T-helper 17 cell (primary cell): ENCODE measurements at places on chromosomes 4 and X.

DNA sequence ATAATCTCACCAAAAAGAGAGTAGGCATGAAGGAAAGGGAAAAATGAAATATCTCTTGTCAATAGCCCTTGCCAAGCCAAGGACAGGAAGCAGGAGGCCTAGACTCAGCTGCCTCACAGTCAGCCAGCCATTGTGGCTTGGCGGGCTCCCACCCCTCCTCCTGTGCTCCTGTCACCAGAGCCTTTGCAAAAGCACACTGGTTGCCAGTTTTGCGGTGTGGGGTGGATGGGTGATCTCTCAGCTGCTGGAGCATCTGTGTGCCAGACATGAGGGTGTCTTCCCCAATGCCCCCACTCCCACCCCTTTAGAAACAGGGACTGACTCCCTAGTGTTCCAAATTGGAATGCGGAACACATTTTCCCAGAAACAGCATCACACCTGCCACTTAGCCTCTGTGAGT is 26.1 kb downstream of the ARHGEF6 start:
- peaks cover 29% of the 10 kb centered on the region for H3K4me1 ChIP-seq
- H3K27me3 ChIP-seq = no peaks in the 10 kb centered on the region
- H3K4me3 ChIP-seq = no peak overlapping the region
- H3K27ac ChIP-seq = no peak overlapping the region

DNA sequence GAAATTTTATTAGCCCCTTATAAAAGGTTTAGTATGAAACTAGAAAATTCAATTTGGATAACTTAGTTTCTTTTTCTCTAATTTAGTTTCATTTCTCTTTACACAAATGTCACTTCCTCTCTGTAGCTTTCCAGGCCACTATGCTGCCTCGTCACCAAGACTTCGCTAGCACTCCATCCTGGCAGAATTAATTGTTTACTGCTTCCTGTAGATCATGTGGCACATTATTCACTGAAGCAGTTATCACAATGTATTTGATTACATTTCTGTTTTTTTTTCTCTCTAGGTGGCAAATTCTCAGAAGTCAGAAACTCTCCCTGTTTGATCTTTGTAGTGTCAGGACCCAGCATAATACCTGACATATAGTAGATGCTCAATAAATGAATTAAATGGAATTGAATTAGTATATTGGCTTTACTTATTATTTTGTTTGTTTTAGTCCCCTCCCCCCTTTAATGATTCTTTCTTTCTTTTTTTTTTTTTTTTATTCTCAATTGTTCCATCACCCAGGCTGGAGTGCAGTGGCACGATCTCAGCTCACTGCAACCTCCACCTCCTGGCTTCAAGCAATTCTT is 9.3 kb upstream of the SAT1 start:
- DNase-seq = no peak
- peak overlapping the region; percentile 95 for H3K27ac ChIP-seq
- H3K4me3 ChIP-seq = peak overlapping the region; percentile 39
- no peaks in the 10 kb centered on the region for H3K36me3 ChIP-seq

DNA sequence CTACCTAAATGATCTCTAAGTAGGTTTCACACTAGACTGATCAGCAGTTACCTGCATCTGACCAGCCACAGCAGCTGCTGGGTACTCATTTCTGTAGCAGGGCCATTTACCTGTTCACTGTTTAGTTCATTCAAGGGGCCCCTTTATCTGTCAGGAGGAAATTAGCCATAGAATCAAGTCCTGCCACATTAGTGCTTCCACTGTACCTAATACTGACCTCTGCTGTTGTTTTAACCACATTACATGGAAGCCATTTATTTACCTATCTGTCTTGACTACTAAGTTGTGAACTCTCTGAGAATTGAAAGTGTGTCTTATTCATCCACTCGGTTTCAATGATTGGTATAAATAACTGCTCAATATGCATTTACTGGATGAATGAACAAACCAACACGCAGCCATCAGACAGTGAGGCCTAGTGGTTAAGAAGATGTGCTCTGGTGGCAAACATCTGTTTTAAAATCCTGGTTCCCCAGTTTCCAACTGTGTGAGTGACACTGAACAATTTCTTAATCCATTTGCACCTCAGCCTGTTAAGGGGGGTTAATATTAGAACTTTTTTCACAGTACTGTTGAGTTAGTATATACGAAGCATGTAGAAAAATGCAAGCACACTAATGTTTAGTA is 30.0 kb upstream of the ANXA5 start:
- peaks cover 9% of the 10 kb centered on the region for H3K27me3 ChIP-seq
- no peaks in the 10 kb centered on the region for H3K36me3 ChIP-seq
- H3K4me3 ChIP-seq = no peak overlapping the region
- peaks cover 2% of the 10 kb centered on the region for H3K4me1 ChIP-seq

DNA sequence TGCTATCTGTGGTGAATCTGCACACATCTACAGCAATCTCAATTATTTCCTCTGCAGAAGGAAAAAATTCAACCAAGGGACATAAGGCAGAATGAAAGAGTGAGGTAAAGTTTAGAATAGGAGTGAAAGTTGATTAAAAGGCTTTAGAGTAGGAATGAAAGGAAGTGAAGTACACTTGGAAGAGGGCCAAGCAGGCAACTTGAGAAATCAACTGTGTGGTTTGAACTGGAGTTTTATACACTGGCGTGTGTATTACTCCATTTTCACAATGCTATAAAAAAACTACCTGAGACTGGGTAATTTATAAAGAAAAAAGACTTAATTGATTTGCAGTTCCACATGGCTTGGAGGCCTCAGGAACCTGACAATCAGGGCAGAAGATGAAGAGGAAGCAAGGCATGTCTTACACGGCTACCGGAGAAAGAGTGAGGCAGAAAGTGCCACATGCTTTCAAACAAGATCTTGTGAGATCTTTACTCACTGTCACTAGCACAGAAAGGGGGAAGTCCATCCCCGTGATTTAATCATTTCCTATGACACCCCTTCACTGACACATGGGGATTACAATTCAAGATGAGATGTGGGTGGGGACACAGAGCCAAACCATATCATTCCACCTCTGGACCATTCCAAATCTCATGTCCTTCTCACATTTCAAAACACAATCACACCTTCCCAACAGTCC is 234.8 kb downstream of the IL15 start:
- no peak overlapping the region for H3K27ac ChIP-seq
- H3K36me3 ChIP-seq = peaks cover 3% of the 10 kb centered on the region
- H3K4me1 ChIP-seq = no peaks in the 10 kb centered on the region
- no peak for DNase-seq
- peaks cover 8% of the 10 kb centered on the region for H3K27me3 ChIP-seq

DNA sequence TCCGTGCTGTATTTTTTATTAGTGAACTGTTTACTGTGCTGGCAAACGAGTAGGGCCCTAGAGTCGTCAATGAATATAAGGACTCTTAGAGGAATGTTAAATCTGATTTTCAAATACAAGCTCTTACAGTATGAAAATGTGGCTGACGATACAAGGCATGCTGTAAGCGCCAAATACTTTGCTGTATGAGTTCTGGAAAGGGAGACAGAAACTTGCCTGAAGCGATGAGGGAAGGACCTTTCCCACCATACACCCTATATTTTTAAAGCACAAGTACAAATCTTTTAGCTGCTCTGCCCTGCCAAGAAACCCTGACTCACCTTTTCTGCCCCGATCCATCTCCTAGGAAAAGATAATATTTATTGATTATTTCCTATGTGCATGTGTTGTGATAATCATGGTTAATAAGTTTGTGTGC is 15.7 kb upstream of the RUFY3 start:
- H3K4me1 ChIP-seq = peaks cover 20% of the 10 kb centered on the region
- no peak for DNase-seq
- no peaks in the 10 kb centered on the region for H3K36me3 ChIP-seq
- peak overlapping the region; percentile 94 for H3K27ac ChIP-seq

GRCh38 chr4:53055716-53056403 is 193.7 kb downstream of the RASL11B start:
- no peaks in the 10 kb centered on the region for H3K36me3 ChIP-seq
- DNase-seq = no peak
- H3K27ac ChIP-seq = no peak overlapping the region
- peaks cover under 1% of the 10 kb centered on the region for H3K4me1 ChIP-seq
- H3K27me3 ChIP-seq = no peaks in the 10 kb centered on the region

- no peak for DNase-seq
- no peaks in the 10 kb centered on the region for H3K36me3 ChIP-seq
- no peak overlapping the region for H3K4me3 ChIP-seq
- H3K27me3 ChIP-seq = peaks cover 17% of the 10 kb centered on the region
- no peak overlapping the region for H3K27ac ChIP-seq
Observed at GRCh38 chr4:6773106-6773505, 9.4 kb upstream of the KIAA0232 start.

- no peak for DNase-seq
- H3K36me3 ChIP-seq = no peaks in the 10 kb centered on the region
Observed at GRCh38 chr4:84944947-84945346, 21.5 kb downstream of the WDFY3 start.

DNA sequence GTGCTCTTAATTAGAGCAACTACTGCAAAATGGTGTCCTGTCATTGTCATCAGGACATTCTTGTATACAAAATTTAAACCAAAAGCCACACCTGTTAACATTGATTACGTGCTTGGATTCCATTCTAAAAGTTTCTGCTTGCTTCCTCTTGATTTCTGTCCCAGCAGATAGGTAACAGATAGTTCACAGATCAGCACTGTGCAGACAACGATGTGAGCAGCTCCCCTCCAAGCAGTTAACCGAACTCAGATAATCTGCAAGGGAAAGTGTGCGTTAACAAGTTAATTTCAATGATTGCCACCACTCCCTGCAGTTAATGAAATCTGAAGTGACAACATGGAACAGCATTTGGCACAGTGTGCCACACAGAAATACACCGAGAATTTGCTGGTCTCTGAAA is 54.4 kb upstream of the RELL1 start:
- peaks cover 3% of the 10 kb centered on the region for H3K4me1 ChIP-seq
- no peak for DNase-seq
- no peak overlapping the region for H3K27ac ChIP-seq
- H3K4me3 ChIP-seq = no peak overlapping the region
- H3K27me3 ChIP-seq = peaks cover 8% of the 10 kb centered on the region

GRCh38 chrX:42538405-42538804 is 239.6 kb downstream of the PPP1R2C start:
- peak overlapping the region; percentile 67 for H3K27ac ChIP-seq
- no peak for DNase-seq
- no peaks in the 10 kb centered on the region for H3K27me3 ChIP-seq
- H3K36me3 ChIP-seq = no peaks in the 10 kb centered on the region

- no peak overlapping the region for H3K27ac ChIP-seq
- H3K36me3 ChIP-seq = no peaks in the 10 kb centered on the region
Observed at GRCh38 chr4:14361084-14361483, 641.2 kb upstream of the CPEB2 start.

DNA sequence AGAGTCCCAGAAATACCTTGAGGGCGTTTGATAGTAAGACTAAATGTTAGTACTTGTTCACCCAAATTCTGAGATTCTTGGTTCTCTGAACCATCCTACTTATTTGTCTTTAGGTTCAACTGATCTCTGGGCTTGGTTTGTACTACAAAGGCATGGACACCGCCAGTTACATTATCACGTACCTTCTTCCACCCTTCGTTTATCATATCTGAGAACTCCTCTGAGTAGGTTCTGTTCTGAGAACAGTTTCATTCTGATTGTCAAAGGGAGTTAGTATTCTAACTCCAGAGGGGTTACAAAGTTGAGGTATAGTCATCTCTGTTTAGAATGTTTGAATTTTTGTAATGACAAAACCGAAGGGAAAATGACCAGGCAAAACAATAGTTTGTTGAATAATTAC is 19.3 kb downstream of the ZFX start:
- H3K36me3 ChIP-seq = no peaks in the 10 kb centered on the region
- H3K4me3 ChIP-seq = peak overlapping the region; percentile 61
- H3K27me3 ChIP-seq = no peaks in the 10 kb centered on the region
- peak overlapping the region; percentile 88 for H3K27ac ChIP-seq
- DNase-seq = no peak

- no peaks in the 10 kb centered on the region for H3K27me3 ChIP-seq
- H3K4me1 ChIP-seq = peaks cover 8% of the 10 kb centered on the region
- no peak for DNase-seq
- H3K36me3 ChIP-seq = peaks cover 9% of the 10 kb centered on the region
- H3K4me3 ChIP-seq = no peak overlapping the region
Observed at GRCh38 chr4:17497890-17498523, 13.9 kb downstream of the QDPR start.

- H3K4me1 ChIP-seq = peaks cover 40% of the 10 kb centered on the region
- DNase-seq = no peak
- peak overlapping the region; percentile 99 for H3K27ac ChIP-seq
- H3K27me3 ChIP-seq = no peaks in the 10 kb centered on the region
- H3K36me3 ChIP-seq = no peaks in the 10 kb centered on the region
- peak overlapping the region; percentile 98 for H3K4me3 ChIP-seq
Observed at GRCh38 chr4:87006426-87006675, 71.5 kb downstream of the AFF1 start.

DNA sequence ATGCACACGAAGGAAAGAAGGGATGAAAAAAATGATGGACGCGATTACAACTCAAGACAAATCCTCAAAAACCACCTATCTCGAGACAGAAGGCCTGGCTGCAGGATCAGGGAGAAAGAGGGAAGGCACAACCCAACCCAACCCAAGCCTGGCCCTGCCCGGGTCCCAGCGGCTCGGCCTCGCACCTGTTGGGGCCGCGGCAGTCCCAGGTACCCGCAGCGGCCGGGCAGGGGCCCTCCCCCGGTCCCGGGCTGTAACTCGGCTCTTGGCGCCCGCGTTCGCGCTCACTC is 464 bp downstream of the RASGEF1B start:
- peaks cover 32% of the 10 kb centered on the region for H3K4me1 ChIP-seq
- peak overlapping the region; percentile 97 for H3K27ac ChIP-seq
- H3K27me3 ChIP-seq = peaks cover 7% of the 10 kb centered on the region
- H3K36me3 ChIP-seq = peaks cover 4% of the 10 kb centered on the region
- peak overlapping the region; percentile 99 for H3K4me3 ChIP-seq

DNA sequence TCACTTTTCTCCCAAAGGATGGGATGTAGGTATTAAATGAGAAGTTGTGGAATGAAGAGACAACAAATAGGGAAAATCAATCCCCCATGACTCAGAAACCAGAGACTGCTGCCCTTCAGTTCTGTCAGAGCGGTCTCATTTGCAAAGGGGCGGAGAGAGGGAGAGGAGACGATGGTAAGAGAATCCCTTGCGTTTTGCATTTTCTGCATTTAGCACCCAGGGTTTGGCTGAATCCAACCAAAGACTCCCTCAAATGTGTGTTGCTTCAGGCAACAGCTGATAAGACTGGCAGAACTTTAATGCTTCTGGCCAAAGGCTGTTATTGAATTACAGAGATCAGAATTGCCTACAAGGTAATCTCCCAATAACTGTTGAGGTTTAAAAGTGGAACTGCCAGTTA is 230.2 kb downstream of the EVC2 start:
- no peaks in the 10 kb centered on the region for H3K36me3 ChIP-seq
- H3K27me3 ChIP-seq = no peaks in the 10 kb centered on the region
- no peak overlapping the region for H3K4me3 ChIP-seq
- no peak overlapping the region for H3K27ac ChIP-seq
- H3K4me1 ChIP-seq = no peaks in the 10 kb centered on the region
- DNase-seq = no peak

DNA sequence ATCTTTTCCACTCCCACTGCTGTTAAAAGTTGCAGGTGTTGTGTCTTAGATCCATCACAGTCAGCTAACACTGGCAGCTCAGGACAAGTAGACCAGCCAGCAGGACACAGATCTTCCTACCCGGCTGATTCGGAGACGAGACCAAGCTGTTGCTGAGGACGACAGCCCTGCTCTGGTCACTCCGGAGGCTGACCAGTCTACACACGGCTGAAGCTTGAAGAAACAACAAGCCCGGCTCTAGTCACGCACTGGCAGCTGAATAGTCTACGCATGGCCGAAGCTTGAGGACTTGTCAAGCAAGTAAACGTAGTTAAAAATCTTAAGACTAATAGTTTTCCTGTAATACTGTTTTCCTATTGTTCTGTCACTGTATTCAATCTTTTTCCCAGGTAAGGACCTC is 1.8 kb downstream of the ACOX3 start:
- H3K4me1 ChIP-seq = peaks cover 69% of the 10 kb centered on the region
- peaks cover 2% of the 10 kb centered on the region for H3K36me3 ChIP-seq
- H3K4me3 ChIP-seq = peak overlapping the region; percentile 77
- no peak for DNase-seq
